NCI-H1092 (cell line): ENCODE measurements at places on chromosomes 7 and 10.

DNA sequence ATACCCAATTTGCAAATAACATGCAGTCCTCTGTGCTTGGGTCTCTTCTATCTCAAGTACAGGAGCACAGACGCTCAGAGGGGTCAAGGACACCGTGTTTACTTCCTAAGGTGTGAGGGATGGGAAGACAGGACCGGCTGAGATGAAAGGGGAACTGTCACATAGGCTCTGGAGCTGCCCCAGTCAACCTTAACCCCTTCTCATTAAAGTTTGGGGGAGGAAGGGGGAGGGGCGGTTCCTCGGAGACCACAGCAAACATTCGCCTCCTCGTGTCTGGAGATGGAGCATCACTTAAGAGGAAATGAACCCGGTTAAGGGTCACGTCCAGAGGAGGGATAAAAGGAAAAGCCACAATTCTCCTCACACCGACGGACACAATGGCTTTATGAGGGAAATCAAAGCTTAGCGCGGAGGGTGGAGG lies 1.1 kb downstream of the SH3PXD2A start:
- no peak for DNase-seq

GRCh38 chr10:111543854-111544253 lies 467.0 kb downstream of the ADRA2A start:
- DNase-seq, result no peak

GRCh38 chr7:156625580-156625979 lies 15.0 kb upstream of the RNF32 start:
- no peak for DNase-seq

- DNase-seq, result no peak
Observed at GRCh38 chr7:77223261-77223660, 23.6 kb upstream of the FGL2 start.

GRCh38 chr7:107100824-107101223 lies 56.3 kb downstream of the PRKAR2B start:
- DNase-seq, result no peak

- DNase-seq, result no peak
Observed at GRCh38 chr10:100008142-100008522, 1.6 kb downstream of the DNMBP start.

DNA sequence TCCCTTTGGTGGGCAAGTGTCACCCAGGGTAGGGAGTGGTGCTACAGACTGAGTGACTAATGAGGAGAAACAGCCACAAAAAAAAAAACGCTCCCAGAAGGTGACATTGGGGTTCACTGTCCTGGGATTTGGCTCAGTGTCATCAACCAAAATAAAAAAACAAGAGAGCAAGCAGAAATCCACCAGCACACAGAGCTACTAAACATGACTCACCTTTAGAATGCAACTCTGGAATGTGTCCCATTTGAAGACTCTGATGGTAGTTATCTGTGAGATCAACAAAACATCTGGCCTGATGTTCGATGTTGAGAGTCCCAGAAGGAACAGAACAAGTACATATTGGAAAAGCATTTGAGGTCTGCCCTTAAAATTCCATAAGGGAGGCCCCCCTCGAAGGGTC lies 200.3 kb upstream of the LYZL2 start:
- no peak for DNase-seq

GRCh38 chr7:99393355-99394187 lies 14.8 kb downstream of the PDAP1 start:
- DNase-seq, result peak; percentile 84

- no peak for DNase-seq
Observed at GRCh38 chr7:39406467-39406866, 159.7 kb upstream of the YAE1 start.

DNA sequence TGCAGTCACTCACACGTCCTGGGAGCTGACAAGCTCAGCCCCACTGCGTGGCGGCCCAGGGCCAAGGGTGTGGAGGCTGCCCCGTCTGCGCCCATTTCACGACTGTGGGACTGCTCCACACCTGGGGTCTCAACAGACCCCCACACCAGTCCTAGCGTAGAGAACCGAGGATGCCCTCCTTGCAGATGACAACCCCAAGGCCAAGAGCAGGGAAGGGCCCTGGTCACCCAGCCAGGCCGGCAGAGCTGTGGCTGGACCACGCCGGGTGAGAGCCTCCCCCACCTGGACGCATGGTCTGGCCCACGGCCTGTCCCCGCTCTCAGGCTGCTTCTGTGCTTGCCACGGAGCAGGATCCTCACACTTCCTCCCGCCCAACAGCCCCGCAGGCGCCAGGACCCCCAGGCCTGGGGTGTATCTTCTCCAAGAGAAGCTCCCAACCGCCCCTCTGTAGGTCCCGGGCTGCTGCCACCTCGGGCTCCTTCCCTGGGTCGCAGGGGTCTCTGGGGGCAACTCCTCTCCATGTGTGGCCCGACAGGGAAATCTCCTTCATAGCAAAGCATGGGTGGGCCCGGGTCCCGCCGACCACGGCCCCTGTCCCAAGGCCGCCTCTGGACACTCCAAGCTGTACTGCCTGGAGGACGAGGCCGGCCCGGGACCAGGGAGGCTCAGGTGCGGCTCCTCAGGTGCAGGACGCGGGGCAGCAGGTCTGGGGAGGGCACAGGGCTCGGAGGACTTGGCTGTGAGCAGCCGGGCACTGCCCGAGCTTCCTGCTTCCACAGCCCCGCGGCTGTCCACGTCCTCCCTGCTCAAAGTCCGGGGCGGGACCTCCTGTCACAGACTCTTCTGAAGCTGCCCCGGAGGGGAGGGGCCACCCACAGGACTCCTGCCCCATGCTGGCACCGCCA lies 88.8 kb downstream of the FOXL3 start:
- no peak for DNase-seq

DNA sequence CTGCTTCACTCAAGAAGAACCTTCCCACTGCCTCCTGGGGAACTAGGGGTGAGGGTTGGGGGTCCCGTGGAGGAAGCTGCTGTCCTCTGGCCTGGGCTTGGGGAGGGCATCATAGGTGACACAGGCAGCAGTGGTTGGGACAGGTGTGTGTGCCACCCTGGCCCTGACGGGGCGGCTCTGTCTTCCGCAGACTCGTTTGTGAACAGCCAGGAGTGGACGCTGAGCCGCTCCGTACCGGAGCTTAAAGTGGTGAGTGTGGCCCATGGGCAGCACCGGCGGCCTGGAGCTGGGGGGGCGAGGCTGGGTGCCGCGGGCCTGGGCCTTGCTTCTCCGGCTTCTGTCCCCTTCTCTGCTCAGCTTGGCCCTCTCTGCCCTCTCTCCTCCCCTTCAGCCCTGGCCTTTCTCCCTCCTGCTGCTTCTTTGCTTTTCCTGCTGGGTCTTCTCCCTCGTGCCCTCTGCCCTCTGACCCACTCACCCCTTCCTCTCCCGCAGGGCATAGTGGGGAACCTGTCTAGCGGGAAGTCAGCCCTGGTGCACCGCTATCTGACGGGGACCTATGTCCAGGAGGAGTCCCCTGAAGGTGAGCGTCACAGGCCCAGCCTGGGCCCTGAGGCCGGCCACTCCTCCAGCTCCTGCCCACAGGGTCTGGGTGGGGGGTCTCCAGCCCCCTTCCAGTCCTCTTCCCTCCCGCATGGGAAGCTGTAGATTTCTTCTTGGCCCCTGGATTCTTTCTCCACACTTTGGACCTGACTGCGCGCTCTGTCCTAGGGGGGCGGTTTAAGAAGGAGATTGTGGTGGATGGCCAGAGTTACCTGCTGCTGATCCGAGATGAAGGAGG lies 30.5 kb downstream of the AGAP3 start:
- DNase-seq, result no peak

DNA sequence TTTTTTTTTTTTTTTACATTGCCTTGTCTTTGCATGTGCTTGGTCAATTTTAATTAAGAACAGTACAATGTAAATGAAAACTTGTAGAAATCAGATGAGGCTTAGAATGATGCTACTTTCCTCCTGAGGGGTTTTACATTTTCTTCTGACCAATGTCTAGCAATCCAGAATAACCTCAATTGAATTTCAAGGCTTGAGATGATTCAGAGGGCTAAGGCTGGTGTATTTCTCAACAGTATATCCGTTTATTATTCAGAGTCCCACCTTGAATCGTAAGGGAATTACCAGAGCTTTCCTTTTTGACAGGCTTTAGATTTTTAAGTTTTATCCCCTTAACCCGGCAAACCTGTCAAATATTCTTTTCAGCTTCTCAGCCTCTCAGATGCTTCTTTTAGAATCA lies 231.2 kb upstream of the STK17A start:
- no peak for DNase-seq

DNA sequence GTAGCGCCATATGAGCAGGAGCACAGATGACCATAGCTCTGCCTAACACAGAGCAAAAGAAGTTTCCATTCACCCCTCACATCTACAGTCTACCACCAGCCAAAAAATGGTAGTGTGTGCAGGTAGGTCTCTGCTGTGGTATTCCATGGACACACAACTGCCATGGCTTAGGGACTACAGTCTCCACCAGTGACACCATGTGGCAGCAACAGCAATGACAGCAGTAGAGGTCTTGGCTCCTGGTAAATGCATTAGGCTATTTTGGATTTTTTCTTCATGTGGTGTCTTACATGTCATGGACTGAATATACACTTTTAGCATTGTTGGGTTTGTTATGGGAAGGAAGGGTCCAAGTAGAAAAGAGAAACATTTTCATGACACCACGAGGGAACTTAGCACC lies 70.1 kb upstream of the CABCOCO1 start:
- DNase-seq, result no peak

DNA sequence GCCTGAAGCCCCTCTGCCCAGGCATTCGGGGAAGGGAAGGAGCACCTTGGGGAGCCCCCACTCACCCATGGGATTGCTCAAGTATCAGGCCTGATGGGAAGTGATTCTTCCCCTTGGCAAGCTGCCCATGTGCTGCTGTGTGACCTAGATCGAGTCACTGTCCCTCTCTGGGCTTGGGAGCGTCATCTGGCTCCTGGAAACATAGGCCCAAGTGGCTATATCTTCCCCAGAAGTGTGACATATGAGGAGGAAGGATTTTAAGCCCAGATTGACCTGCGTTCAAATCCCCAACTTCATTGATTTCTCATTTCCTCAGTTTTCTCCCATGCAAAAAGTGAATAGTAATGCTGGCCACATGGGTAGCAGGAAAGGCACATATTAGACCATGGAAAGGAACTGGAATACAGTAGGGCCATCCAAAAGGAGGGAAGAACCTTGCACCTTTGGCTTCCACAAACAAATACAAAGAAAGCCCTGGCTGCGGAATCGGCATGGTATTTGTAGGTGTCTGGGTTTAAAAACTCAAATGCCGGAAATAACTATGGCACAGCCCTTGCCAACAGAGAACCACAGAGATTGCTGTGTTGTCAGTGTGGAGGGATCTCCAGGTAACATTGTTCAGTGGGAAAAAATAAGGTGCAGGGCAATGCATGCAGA lies 169.5 kb upstream of the ZMIZ1 start:
- DNase-seq, result no peak

GRCh38 chr7:38727184-38727940 lies 96.2 kb upstream of the AMPH start:
- DNase-seq, result no peak

DNA sequence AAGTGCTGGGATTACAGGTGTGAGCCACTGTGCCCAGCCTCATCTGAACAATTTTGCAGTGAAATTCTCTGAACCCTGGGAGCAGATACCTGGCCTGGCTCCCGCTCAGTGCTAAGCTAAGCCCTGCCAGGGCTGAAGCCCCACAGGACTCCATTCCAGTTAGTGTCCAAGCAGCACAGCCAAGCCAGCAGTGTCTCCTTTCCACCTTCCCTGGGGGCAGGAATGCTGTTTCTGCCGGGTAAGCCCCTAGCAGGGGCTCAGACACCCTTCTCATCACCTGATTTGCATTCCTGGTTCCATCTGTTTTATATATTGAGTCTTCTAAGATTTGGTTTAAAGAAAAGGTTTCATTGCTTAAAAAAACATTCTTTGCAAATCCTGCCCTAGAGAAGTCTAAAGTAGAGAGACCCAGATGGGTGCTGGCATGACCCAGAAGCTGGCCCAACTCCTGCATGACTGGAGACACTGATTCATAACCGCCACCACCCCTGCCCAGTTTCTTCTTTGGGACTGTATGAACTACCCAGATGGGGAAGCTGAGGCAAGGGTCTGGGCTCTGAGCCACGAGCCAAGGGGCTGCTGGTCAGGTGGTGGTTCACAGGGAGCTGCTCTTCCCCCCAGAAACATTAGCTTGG lies 14.0 kb downstream of the SLC13A4 start:
- no peak for DNase-seq

DNA sequence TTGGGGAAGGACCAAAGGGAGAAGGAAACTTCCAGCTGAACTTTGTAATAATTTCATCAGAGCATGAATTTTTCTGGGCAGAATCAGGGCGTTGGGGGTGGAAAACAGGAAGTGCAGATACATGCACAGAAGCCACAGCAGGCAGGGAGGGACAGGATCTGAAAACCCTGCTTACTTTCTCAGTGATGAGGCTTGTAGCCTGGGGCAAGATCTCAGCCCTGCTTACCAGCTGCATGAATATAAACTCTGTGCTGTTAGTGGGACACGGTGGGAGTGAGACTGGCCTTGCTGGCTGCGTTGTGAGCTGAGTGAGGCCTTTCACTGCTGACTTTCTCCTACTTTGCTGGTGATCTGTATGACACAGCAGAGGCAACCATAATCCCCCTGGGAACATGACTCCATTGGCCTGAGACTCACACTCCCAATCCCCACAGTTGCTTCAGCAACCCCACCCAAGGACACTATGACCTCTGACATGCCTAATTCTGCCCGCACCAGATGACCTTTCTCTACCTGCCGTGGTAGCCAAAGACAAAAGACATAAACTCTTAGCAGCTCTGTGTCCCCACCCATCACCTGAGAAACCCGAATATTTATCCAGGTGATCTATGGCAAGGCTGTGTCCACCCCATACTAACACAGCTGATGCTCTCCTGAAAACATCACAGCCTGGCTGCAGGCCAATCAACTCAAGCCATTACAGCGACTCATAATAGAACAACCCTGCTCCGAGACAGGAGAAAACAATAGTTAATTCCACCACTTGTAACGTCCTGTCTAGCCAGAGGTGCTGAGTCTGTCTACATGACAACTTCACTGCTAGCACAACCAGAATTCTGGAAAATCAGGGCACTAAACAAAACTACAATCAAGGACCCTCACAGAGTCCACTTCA lies 190.7 kb upstream of the CHRM2 start:
- no peak for DNase-seq

- no peak for DNase-seq
Observed at GRCh38 chr10:110073896-110074295, 66.1 kb downstream of the ADD3 start.
